ENCODE measurements at places on chromosomes 7 and 10.

DNA sequence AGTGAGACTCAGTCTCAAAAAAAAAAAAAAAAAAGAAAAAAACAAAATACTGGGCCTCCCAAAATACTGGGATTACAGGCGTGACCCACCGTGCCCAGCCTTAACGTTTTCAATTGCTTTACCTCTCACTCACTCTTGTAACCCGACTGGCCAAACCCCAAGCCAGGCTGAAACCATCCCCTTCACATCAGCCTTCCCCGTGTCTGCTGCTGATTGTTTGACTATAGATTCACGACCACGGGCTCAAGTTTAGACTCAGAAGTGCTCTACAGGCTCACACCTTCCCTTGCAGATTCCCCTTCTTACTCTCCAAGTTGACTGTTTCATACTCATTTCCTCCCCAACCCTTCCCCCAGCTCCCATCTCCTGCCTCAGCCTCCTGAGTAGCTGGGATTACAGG, 22.3 kb downstream of the TYW1 start:
- no peaks in the 10 kb centered on the region for H3K4me1 ChIP-seq
- no peak overlapping the region for H3K4me3 ChIP-seq
- no peak overlapping the region for H3K27ac ChIP-seq
- H3K36me3 ChIP-seq = peaks cover 12% of the 10 kb centered on the region

DNA sequence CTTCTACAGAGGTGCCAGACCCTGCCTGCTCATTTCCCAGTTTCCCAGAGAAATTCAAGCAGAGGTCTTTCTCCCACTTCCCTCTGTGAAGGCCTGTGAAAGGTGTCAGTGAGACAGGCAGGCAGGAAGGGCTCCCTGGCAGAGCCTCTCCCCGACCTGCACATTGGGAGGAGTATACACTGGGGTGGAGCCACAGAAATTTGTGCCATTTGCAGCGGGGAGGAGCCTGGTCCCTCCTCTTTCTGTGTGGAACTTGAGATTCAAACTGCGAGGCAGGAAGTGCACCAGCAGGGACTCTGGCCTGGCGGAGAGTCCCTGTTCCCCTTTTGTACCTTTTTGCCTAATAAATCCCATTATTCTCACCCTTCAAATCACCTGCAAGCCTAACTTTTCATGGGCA, 54.6 kb upstream of the OPN4 start:
- H3K27ac ChIP-seq = no peak overlapping the region
- H3K27me3 ChIP-seq = peaks cover 16% of the 10 kb centered on the region
- no peaks in the 10 kb centered on the region for H3K4me1 ChIP-seq
- no peaks in the 10 kb centered on the region for H3K36me3 ChIP-seq
- no peak overlapping the region for H3K4me3 ChIP-seq
- DNase-seq = no peak

- DNase-seq = peak; percentile 17
- no peak overlapping the region for H3K27ac ChIP-seq
- no peaks in the 10 kb centered on the region for H3K36me3 ChIP-seq
- no peaks in the 10 kb centered on the region for H3K27me3 ChIP-seq
Observed at GRCh38 chr7:90455163-90456030, 14.0 kb upstream of the PTTG1IP2 start.

GRCh38 chr7:30866939-30867338, 44.7 kb upstream of the AQP1 start:
- DNase-seq = no peak
- no peak overlapping the region for H3K27ac ChIP-seq
- H3K4me3 ChIP-seq = no peak overlapping the region
